NCI-H1436 (cell line): ENCODE measurements at places on chromosomes 7 and 10.
A peak's percentile ranks its signal among the peaks of the same experiment; 100 is the strongest.

GRCh38 chr7:45968312-45968711 is 47.2 kb upstream of the IGFBP3 start:
- no peak for DNase-seq

DNA sequence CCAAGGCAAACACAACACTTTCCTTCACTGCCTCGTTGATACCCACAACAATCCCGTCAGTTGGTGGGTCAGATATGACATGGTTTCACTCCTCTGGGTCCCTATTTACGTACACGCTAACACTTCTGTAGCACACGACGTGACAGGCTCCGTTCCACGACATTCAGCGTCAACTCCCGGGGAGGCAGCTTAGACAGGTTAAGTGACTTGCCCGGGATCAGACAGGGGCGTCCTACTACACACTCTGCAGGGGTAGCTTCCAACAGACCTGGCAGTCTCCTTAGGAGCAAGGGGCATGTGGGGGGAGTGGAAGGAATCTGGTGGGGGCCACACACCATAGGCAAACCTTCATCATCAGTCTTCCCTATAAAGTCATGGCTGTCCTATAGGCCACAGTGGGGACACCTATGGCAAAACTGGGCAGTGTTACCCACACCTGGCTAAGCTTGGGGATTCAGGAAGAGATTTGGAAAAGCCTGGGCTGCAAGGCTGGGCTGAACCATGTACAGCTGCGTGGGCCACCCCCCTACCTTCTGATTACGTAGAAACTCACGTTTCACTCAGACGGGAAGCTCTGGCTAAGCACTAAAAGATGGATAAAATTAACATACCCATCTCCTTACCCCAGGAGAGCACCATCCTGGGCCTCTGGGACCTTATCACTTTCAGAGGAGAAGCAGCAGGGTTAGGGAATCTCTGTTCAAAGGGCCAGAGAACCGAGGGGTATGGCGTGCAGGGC is 2.0 kb downstream of the TYSND1 start:
- no peak for DNase-seq

GRCh38 chr10:53990799-53991238 is 810.2 kb downstream of the PCDH15 start:
- DNase-seq: no peak

- no peak for DNase-seq
These were observed 15.1 kb upstream of the VPS37D start for GRCh38 chr7:73652541-73652949.

DNA sequence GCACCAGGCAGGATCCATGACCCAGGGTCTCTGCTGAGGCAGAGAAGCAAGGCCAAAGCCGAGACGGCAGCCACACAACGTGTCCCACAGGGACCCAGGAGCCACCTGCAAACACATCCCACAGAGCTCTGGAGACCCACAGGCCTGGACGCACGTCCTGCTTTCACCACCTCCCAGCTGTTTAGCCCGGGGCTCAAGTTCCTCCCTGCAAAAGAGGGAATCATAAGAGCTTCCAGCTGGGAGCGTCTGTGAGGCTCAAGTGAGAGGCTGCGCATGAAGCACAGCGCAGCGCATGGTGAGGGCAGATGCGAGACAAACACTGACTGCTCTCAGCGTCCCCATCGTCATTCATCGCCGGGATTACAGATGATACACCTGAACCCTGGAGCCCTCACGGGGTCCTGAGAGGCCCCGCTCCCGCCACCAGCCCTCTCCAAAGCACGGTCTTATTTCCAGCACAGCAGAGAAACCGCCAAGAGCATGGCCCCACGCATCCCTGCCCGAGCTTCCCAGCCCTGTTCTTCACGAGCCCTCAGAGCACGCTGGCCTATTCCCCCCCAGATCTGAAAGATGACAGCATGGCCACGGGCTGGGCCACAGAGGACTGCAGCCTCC is 88.7 kb downstream of the MAD1L1 start:
- no peak for DNase-seq

- DNase-seq: no peak
These were observed 139.4 kb downstream of the LHPP start for GRCh38 chr10:124601016-124601415.

DNA sequence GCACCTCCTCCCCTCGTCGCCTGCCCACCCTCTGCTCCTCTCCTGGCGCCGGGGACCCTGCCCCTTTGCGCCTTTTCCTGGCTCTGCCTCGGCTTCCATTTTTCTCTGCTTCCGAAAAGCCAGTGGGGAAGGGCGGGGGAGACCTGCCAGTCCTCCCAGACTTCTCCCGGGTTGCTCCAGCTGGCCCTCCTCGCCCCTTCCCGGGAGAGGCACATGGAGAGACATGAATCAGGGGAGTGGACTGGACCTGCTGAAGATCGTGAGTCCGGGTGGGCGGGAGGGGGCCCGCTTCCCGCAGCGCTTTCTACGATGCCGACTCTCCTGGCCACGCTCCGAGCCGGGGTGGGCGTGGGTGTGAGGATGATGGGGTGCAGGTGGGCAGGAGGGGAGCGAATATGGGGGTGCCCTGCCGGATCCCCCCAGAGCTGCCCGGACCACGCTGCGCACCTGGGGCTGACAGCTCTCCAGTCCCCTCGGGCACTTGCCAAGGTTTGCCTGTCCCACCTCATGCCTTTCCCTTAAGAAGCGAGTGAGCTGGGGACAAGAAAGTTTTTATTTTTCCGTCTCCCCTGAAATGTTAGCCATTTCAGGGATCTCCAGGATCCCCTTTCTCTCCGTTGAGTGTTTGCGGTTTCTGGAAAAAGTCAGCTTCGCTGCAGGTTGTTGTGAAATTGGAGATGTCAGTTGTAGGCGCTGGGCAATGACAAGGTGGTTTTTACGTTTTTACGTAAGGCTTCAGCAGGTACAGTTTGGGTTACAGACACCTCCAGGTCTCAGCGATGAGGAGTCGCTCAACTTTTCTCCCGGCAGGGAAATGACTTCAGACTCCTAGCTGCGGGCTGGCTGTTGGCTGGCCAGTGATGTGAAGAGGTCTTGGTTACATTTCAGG is 977 bp downstream of the CACNB2 start:
- no peak for DNase-seq

- no peak for DNase-seq
These were observed 23.6 kb downstream of the FAM3C start for GRCh38 chr7:121372376-121373010.

GRCh38 chr10:70587045-70587658 is 15.4 kb downstream of the PRF1 start:
- DNase-seq: no peak

GRCh38 chr7:116525298-116525912 is 569 bp downstream of the CAV1 start:
- DNase-seq: no peak

GRCh38 chr7:24968165-24968564 is 11.8 kb downstream of the OSBPL3 start:
- DNase-seq: no peak

GRCh38 chr10:17464545-17464944 is 10.2 kb upstream of the ST8SIA6 start:
- DNase-seq: no peak

- DNase-seq: no peak
These were observed 483.0 kb upstream of the SORCS1 start for GRCh38 chr10:107647462-107647861.

GRCh38 chr7:66617295-66617694 is 11.4 kb upstream of the KCTD7 start:
- DNase-seq: no peak

DNA sequence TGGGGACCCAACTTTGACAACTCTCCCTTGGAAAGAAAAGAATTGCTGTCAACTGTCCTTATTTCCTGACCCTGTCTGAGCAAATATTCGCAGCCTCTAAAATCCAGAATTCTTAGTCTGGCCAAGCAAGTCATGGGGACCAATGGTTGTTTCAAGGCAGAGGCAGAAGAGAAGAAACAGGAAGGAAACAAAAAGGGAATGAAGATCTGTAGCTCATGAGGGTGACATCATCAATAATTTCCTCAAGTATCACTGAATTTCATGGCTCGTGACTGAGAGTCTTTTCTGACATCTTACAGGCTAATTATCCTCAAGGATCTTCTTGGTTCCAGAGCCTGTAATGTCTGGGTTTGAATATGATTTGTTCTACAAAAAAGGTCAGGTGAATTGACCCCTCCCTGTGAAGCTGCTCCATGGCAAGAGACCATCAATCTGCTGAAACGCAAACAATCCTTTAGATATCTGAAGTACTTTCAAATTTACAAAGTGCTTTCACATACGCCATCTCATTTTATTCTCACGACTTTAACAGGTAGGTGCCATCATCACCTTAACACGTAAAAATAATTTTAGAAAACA is 5.8 kb downstream of the CDK6 start:
- DNase-seq: no peak

GRCh38 chr10:118520116-118520742 is 75.2 kb downstream of the PRLHR start:
- no peak for DNase-seq

GRCh38 chr10:53239873-53240272 is 467.3 kb upstream of the MBL2 start:
- no peak for DNase-seq

DNA sequence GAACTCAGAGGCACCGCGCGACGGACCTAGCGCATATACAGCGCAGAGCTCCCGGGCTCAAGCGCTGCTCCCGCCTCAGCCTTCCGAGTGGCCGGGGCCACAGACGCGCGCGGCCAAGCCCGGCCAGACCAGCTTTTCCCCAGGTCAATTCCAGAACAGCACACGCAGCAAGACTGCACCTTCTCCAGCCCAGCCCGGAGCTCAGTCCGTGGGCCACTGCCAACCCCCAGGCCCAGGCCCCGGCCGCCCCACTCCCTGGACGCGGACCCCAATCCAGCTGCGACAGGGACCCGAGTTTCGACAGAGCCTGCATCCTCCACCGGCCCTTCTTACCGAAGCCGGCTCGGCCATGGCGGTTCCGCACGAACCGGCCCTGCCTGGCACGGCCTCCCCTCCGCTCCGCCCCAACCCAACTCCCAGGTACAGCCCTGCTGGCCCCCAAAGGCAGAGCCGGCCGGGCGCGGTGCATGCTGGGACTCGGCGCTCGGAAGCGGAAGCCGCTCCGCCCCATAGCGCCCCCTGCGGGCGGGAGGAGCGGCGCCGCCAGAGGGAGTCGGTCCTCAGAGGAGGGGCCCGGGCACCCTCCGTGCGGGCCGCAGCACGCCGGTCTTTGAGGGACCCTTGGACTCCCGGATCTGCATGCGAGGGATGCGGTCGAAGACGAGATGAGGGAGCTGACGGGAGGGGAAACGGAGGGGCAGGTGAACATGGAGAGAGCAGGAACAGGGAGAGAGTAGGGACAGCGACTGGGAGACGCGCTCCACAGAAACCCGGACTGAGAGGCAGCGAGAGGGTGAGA is at the start of gene ZNF425:
Gene ZNF425 (minus strand): TSS at position 462 of the 799 bp plus-strand sequence. CDS start 111 bp downstream, at position 351.
- peak; percentile 81 for DNase-seq

GRCh38 chr7:80207501-80207900 is 72.9 kb downstream of the GNAI1 start:
- no peak for DNase-seq

DNA sequence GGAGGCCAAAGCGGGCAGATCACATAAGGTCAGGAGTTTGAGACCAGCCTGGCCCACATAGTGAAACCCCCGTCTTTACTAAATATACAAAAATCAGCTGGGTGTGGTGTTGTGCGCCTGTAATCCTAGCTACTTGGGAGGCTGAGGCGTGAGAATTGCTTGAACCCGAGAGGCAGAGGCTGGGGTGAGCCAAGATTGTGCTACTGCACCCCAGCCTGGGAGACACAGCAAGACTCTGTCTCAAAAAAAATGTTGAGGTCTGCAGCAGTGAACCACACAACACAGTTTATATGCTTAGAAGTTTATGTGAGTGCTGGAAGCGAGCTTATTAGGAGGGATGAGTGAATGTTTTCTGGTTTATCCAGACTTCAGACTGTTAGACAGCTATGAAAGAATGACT is 10.4 kb downstream of the LHPP start:
- DNase-seq: no peak

DNA sequence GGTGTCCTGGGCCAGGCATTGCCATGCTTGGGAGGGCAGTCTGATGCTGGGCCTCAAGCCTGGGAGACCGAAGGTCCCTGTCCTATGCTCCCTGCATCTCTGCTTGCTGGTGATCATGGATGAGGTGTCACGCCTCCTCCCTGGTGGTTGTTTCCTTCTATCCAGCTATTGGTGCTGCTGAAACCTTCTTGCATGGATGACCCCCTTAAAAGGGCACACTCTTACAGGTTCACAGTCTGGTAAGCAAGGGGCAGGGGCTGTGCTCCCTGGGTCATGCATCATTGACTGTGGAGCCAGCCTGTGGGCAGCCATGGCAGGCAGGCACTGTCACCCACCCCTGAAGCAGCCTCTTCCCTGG is 36.8 kb upstream of the SLC29A3 start:
- no peak for DNase-seq

DNA sequence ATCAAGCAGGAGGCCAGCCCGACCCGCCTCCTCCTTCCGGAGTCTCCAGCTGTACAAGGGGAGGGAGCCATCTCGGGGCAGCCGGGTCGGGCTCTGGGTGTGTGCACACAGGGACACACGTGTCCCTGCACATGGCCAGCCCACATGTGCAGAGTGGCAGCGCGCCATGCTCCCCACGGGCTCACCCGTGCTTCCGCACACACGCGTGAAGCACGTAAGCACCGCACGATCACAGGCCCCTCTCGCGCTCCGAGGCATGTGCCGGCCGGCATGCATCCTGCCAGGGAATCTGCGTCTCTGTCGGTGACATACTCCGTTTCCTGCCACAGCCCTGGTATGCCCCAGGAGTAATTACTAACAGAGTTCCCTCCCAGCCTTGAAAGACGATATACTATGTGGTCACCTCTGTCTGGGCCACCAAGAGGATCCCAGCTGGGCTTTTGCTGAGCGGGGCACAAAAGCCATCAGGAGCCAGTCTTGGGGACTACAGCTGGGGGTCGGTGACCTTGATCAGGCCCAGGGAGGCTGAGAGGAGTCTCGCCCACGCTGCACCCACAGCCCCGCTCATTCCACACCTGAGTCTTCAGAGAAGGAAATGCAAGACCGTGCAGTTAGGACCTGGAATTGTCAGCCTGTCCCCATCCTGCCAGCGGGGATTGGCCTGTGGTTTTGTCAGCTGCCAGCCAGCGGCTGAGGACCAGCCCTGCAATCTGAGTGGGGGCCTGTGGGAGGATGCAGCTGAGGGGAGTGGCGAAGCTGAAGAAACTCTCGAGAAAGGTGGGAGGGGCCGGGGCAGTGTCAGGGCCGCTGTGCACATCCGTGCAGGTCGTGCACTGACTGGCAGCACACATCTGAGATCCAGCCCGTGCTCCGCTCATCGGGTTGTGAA is 11.0 kb upstream of the LFNG start:
- peak; percentile 65 for DNase-seq
